ENCODE measurements at places on chromosomes 4 and X.

- DNase-seq: no peak
These were observed 54.0 kb downstream of the MAP9 start for GRCh38 chr4:155322782-155323181.

- no peak for DNase-seq
These were observed 118.9 kb downstream of the RAB28 start for GRCh38 chr4:13365195-13365594.

GRCh38 chr4:2647403-2648158, 108.6 kb downstream of the TNIP2 start:
- no peak for DNase-seq

GRCh38 chr4:8393593-8394038, 46.9 kb downstream of the ACOX3 start:
- no peak for DNase-seq

GRCh38 chr4:48578132-48578968, 88.3 kb downstream of the ZAR1 start:
- DNase-seq: peak; percentile 6

- no peak for DNase-seq
These were observed 613 bp upstream of the TMEM47 start for GRCh38 chrX:34657726-34658070.

DNA sequence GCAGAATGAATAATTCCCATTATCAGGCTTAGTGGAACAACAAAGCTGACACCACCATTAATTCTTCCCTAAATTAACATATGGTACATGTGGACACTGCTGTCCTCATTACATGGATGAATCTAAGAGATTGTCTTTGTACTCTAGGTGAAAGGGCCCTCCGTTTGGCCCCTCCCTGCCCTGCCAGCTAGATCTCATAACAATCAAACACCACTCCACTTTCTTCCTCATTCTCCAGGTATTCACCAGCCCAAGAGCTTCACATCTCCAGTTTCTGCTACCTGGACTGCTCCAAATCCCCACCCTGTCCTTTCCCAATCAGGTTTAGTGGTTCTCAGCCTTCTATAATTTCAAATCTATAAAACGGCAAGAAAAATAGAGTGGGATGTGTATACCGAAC, 3.8 kb downstream of the HSD17B11 start:
- no peak for DNase-seq

DNA sequence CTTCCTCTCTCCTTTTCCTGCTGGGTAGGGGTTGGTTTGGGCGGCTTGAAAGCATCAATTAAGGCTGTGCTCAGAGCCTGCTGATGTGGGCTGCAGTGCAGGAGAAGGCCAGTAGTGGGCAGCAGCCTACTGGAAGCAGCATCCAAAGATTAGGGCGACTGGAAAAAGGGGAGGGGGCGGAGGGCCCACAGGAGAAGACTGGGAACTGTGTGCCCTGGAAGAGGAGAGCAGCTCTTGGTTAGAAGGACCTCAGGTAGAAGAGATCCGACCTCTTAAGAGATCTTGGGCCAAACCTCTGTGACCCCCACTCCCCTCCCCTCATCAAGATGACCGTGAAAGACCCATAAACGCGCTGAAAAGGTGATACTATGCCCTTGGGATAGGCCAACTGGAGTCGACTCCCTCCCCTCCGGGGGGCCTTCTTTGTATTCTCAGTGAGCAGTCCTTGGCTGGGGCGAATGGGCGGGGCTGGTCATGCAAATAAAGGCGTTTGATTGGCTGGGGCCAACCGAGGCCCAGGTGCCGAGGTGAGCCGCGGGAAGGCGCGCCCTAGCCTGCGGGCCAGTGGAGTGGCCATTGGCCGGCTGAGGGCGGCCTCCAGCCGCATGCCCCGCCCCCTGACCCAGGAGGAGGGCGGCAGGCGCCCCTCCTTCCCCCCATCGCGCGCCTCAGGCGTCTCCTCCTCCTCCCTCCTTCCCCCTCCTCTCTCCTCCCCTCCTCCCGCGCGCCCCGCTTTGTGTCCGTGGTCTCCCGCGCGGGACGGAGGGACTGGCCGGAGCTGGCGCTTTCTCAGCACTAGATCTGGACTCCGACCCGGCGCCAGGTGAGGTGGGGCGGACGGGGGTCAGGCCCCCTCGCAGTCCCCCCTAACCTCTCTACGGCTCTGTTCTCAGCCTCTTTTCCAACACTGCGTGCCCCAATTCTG, 10.1 kb downstream of the DLG3 start:
- DNase-seq: no peak

DNA sequence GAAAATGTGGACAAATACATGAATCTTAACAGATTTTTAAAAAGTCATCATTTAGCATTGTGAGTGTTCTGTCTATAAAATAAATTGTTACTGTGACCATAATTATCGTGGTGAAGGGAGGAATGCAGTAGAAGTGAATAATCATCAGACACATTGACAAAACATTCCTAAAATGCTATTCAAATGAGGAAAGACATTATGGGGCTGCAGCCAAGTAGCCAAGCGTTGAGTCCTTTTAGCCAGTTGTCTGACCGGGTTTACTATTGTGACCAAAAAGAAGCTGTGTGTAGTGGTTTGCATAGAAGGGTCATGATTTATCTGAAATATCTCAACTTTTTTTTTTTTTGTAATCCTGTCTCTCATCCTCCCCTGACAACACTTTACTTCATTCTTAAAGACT, 19.5 kb downstream of the WWC2 start:
- no peak for DNase-seq

- DNase-seq: no peak
These were observed 21.7 kb downstream of the RBPJ start for GRCh38 chr4:26342328-26343037.

- no peak for DNase-seq
These were observed 44.4 kb upstream of the STAG2 start for GRCh38 chrX:123917069-123917468.

GRCh38 chr4:21001490-21001889, 301.2 kb downstream of the PACRGL start:
- DNase-seq: no peak

- no peak for DNase-seq
These were observed 82.5 kb downstream of the GPAT3 start for GRCh38 chr4:83618431-83618830.
